Fibroblast of gingiva (primary cell): ENCODE measurements at places on chromosomes 6 and 20.

DNA sequence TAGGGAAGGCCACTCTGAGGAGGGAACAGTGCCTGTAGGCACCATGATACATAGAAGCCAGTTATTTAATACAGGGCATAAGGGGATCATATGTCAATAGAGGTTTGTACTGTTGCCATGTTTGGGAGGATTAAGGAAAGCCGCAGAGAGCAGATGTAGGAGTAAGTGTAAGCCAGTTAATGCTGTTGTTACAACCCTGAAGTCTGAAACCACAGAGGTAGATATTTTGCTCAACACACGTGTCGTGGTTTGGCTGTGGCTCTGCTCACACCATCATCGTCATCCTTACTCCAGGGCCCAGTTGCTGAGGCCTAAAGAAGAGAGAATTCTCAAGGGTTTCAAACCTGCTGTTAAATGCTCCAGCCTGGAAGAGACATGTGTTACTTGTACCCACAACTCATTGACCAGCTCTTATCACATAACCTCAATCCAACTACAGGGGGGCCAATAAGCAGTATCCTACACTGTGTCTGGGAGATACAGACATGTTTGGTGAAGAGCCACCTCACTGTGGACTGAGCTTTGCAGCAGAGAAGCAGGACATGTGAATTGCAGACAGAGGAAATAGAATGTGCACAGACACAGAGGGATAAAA, 31.0 kb upstream of the PSMF1 start:
- DNase-seq, result no peak

DNA sequence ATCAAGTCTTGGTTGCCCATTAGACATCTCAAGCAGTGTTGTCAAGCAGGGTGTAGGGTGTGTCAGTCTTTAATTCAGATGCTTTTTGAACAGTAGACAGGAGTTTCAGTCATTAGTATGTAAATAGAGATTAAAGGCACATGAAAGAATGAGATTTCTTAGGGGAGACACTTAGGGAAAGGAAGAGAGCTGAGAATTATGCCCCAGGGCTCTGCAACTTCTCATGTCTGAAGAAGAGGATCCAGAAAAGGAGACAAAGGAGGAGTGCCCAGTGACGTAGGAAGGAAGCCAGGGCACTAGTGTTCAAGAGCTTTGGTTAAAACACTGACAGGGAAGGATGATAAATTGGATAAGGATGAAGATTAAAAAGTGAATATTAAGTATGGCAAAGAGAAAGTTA, 569.7 kb downstream of the NKAIN2 start:
- DNase-seq, result no peak

DNA sequence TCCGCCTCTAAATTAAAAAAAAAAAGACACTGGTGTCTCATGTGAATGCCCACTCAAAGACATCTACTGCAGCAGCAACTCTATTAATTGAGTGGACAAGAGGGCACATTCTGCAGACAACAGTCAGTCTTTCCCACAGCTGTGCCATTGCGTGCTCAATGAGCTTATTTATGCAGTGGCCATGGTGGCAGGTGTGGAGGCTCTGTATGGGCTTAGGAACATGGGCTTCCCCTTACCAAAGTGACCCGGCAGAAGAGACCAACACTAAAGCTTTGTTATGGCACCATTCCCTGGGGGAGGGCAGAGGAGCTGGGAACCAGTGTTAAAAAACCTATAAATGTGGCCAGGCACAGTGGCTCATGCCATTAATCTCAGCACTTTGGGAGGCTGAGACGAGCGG, 4.2 kb upstream of the VAPB start:
- DNase-seq, result no peak

DNA sequence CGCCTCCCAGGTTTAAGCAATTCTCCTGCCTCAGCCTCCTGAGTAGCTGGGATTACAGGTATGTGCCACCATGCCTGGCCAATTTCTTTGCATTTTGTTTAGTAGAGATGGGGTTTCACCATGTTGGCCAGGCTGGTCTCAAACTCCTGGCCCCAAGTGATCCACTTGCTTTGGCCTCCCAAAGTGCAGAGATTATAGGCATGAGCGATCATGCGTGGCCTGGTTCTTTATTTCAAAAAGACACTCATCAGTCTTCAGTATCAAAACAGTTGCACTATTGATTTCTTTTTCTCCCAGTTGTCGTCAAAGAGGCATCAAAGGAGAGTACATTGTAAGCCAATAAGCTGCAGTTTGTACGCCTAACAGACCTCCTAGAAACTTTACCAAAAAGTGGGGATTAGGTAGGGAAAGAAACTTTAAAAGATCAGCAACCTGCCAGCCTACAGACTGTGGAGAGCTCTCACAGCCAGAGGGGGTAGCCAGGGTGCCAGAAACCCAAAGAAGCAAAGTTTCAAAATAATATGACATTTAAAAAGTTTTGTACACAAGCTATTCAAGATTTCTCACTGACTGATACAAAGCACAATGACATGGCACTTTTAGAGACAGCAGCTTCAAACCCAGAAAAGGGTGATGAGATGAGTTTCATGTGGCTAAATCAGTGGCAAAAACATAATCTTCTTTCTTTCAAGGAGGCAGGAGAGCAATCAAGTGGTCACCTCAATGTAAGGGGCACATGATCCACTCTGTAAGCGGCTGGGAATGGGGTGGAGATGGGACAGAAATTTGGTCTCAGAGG, 83.0 kb upstream of the RALY start:
- DNase-seq, result no peak

GRCh38 chr6:15962449-15962764, 166.5 kb upstream of the MYLIP start:
- peak; percentile 59 for DNase-seq

DNA sequence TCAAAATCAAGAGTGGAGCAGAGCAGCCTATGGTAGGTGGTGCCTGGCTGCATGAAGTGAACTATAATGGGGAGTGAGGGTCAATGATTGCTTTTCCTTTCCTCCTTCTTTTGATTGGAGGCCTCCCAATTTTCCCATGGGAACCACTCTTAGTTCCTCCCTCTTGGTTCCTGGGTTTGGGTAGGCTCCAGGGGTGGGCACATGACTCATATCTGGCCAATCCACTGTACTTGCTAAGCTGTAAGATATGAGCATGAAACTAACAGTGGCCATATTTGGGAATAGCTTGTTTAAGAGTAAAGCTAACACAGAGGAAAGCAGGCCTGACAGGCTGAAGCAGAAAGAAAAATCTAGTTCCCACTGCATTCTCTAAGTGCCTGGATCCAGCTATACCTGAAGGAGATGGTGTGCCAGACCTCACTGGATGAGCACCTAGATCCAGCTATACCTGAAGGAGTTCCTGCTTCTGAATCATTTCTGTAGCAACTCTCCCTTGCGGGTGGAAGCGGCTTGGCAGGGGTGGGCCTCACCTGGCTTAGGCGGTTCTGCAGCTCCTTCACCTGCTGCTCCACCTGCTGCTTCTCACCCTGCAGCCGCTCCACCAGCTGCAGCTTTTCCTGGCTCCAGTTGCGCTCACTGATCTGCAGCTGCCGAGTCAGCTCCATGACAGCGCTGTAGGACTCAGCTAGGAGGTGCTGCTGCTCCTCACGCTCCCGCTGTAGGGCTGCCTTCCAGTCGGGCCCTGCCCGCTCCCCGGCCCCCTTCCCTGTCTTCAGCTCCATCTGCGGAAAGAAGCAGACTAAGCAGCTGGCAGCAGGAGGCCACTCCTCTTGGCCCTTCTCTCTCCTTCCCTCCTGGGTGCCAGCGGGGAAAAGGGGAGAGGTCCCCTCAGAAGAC, 29.0 kb upstream of the DSN1 start:
- DNase-seq, result peak; percentile 38

- no peak for DNase-seq
Observed at GRCh38 chr6:157056275-157056674, 267.0 kb downstream of the TMEM242 start.

GRCh38 chr20:35695978-35696377, 3.2 kb downstream of the NFS1 start:
- no peak for DNase-seq

- DNase-seq, result no peak
Observed at GRCh38 chr6:148431840-148432239, 89.2 kb downstream of the SASH1 start.

DNA sequence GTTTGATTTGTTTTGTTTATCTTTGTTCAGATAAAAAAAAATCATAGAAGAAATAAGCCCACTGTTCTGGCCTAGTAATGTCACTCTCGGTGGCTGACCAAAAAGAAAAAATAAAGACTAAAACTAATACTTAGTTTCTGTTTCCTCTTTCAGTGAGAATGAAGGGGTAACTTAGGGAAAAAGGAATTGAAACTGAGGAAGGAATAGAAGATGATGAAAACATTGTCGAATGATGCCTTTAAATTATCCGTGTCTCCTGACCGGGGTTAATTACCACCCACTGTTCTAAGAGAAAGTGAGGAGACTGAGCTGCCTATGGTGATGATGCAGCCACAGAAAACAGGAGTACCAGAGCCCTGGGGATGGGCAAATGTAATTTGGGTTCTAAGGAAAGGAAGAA, 73.1 kb downstream of the PTCHD4 start:
- no peak for DNase-seq

GRCh38 chr20:51888291-51888690, 86.0 kb upstream of the SALL4 start:
- DNase-seq, result no peak

DNA sequence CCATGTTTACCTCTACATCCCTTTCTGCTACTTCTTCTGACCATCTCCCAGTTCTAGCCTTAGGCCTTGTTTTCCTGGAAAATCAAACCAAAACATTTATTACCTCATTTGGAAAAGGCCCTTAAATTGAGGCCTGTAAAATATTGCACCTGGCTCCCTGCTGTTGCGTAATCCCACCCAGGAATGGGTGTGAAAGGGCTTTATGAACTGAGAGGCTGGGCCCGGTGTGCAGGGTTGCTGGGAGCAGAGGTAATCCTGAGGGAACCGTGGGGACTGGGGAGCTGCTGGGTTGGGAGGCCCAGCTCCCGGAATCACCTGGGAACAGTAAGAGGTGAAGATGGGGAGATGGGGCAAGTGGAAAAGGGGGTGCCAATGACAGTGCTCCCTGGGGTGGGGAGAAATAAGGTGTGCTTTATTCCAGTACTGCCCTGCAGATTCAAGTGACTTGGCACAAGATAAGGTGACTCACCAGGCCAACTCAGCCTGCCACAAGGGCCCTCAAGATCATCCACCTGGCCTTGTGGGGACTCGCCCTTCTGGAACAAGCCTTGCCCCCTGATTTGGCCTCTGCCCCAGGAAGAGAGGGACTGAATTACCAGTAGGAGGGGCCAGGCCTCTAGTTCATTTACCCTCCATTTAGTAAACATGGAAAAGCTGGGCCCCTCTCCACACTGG, 44.2 kb downstream of the KCNK5 start:
- DNase-seq, result no peak

GRCh38 chr6:149318581-149319286, 1.2 kb downstream of the TAB2 start:
- no peak for DNase-seq

- no peak for DNase-seq
Observed at GRCh38 chr20:34337544-34337943, 25.5 kb upstream of the ITCH start.

- no peak for DNase-seq
Observed at GRCh38 chr6:25219917-25220278, 59.3 kb upstream of the CARMIL1 start.
